BJ (cell line): ENCODE measurements at places on chromosomes 3 and 15.

DNA sequence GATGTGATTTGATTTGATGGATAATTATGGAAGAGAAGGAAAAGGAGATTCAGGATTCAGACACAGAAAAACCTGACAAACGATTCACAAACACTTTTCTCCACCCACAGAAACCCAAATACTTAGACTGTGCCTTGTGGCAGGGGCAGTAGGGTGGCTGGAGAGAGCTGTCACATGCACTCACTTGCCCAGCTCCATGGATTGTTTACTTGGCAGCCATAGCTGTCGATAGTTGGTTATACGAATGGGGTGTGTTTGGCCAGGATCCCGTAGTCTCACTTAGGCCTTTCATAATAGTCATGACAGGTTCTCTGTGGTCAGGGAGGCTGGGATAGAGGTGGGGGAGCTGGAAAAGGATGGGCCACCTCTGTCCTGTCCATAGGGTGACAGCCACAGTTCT, 76.9 kb downstream of the CACNA1D start:
- no peak for DNase-seq

DNA sequence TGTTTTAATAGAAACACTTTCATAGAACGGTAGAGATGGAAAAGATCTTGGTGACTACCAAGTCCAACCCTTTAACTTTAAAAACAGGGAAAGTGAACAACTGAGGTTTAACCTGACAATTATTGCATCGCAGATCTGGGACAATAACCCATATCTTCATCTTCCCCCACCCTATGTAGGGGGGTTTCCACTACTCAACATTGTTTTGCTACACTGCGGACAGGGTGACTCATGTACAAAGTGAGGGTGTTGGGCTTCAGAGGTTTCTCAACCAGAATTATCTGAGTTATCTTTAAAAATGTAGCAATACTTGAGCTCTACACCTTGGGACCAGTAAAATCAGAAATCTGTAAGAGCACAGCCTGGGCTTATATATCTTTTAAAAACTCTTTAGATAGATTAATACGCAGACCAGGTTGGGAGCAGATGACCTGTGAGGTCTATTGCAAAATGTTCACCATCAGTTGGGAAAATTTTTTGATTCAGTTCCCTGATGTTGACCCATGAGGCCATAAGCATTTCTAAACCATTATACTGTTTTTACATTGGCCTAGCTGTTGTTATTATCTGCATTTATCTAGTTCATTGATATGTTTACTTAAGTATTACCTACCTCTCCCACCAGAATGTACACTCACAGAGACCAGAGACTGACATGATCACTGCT, 103.6 kb upstream of the ICE2 start:
- no peak for DNase-seq

- no peak for DNase-seq
These were observed 366.5 kb downstream of the LRRC3B start for GRCh38 chr3:26989037-26989436.

DNA sequence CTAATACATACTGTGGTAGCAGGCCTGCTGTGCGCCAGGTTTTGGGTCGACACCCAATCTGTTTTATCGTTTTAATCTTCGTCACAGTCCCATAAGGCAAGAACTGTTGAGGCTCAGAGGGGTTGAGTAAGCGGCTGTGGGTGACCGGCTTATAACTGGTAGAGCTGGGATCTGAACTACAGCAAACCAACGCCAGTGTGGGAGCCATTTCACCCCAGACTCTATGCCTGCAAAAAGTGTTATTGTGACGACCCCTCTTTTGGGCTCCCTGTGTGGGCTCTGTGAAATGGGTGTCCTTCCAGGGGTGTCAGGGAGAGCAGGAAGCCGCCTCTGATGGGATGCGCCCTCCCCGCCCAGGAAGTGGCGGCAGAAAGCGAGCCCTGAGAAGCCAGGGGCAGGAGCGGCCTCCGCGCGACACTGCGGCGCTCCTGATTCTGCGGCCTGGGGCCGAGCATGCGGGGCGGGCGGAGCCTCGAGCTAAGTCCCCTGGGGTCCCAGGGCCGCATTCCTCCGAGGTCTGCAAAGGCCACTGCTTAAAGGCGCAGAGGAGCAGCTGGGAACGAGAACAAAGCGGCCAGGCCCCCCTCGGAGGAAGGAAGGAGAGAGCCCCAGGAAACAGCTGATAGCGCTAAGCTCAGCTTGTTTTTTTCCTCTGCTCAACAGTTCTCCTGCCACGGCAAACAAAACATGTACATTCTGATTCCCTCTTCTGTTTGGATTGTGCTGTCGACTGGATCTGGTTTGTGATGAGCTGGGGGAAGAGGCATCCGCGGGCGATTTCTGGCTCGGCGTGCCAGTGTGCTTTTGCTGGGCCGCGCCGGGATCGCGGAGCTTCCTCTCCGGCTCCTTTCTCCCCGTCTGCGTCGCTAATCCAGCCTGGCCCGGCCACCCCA, 33.9 kb downstream of the GRK7 start:
- DNase-seq, result no peak

DNA sequence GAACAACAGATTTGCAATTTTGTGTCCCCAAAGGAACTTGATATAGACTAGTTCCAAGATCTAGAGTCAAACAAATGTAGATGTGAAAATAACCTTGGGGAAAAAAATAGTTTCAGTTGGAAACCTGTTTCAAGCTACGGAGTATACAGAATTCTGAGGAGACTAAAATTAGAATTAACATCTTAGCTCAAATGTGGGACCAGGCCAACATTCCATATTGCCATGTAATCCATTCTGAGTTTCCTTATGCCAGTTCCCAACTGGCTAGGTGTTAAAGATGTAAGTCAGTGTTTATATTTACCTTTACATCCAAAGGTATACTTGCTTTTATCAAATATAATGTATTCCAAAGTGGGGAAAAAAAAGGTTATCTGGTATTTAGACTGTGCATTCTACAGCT, 76.3 kb downstream of the UBE3A start:
- no peak for DNase-seq

GRCh38 chr15:69857686-69858391, 239.9 kb downstream of the TLE3 start:
- no peak for DNase-seq

- DNase-seq, result no peak
These were observed 62.7 kb downstream of the EEFSEC start for GRCh38 chr3:128215800-128216495.

- DNase-seq, result no peak
These were observed 98.1 kb downstream of the SEMA5B start for GRCh38 chr3:122929188-122930062.

DNA sequence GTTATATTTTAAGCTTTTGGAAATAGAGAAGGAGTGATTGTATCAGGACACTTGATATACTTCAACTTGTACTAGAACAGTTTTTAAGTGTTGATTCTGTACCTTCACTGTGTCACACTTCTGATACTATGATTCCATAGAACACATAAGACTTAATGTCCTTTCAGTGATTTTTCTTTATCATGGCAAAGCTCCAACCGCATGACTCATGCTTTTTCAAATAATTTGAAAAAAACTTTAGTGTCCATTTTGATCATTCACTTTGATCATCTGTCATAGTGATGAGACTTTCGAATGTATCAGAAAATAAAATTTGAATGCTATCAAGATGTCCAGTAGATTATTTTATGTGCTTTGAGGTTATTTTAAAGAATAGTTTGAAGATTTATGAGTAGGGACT, 32.0 kb downstream of the AP4E1 start:
- no peak for DNase-seq

DNA sequence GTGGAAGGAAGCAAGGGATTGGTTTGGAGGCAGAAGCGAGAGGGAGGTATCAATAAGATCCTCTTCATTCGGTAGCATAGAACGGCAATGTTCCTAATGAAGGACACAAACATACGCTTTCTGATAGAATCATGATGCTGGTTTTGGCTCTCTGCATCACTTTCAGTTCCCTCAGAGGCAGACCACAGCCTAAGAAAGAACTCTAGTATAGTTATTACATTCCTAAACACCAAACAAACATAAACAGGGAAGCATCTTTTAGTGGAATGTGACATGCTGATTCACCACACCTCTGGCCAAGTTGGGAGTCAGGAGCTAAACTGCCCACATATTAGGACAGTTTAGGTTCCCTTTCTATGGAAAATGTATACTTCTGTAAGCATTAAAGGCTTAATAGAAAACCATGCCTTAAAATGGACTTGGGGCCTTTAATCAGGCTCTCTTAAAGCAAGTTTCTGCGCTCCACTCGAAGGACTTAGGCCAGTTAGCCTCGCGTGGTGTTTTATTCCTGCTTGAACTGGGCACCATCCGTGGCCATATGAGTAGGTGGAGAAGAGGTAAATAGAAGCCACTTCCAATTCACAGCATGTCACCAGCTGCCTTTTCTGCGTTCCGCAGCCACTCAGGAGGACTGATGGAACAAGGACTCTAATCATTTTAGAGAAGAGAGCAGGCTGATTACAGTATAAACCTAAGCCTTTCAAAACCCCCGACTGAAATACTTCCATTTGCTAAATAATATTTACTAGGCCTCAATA, 53.7 kb downstream of the CD47 start:
- DNase-seq, result peak; percentile 27

DNA sequence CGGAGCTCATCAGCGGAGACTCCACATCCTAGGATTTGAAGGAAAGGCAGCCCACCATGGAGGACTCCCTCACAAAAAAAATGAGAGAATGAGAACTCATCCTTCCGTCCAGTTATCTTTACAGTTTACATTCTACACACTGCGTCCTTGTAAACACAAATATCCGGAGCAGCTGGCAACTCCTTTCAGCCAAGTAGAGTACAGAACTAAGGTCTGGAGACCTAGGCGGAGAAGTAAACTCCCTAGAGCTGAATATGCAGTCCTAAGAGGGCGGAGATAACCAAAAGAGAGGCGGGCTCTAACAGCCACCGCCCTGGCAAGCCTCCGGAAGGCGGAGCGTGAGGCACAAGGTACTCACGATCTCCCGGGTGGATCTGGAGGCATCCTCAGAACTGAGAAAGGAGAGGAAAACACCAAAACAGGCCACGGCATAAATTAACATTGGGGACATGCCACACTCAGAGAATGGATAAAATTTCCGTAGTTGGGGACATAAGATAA, 924 bp upstream of the SIN3A start:
- no peak for DNase-seq

- DNase-seq, result peak; percentile 47
These were observed 153.4 kb downstream of the ERC2 start for GRCh38 chr3:56314842-56315241.

GRCh38 chr15:36807134-36807764, 227.8 kb downstream of the CDIN1 start:
- DNase-seq, result no peak

DNA sequence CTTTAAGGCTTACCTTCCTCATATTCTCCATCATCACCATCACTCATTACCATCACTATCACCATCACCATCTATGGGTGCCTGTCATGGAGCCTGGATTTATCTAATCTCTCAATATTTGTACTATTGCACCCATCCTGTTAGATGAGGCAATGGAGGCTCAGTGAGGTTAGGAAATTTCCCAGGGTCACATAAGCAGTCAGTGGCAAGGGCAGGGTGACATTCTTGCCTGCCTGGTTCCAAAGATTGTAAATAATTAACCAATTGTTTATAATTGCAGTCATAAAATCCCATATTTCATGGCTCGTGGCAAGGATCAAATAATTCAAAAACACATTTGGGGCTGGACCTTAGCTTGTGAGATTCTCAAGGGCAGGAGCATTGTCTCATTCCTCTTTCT, 55.2 kb downstream of the MGLL start:
- DNase-seq, result no peak

- DNase-seq, result no peak
These were observed 13.6 kb downstream of the LXN start for GRCh38 chr3:158658889-158659288.

- DNase-seq, result no peak
These were observed 133.5 kb upstream of the TBL1XR1 start for GRCh38 chr3:177330779-177331178.

GRCh38 chr3:168248383-168249204, 152.9 kb upstream of the GOLIM4 start:
- DNase-seq, result no peak
